ENCODE measurements at places on chromosomes 13 and 19.

- DNase-seq = no peak
Measured at GRCh38 chr19:38508507-38508906, 75.0 kb downstream of the RYR1 start.

- DNase-seq = no peak
Measured at GRCh38 chr19:15240515-15240914, 8.3 kb upstream of the EPHX3 start.

DNA sequence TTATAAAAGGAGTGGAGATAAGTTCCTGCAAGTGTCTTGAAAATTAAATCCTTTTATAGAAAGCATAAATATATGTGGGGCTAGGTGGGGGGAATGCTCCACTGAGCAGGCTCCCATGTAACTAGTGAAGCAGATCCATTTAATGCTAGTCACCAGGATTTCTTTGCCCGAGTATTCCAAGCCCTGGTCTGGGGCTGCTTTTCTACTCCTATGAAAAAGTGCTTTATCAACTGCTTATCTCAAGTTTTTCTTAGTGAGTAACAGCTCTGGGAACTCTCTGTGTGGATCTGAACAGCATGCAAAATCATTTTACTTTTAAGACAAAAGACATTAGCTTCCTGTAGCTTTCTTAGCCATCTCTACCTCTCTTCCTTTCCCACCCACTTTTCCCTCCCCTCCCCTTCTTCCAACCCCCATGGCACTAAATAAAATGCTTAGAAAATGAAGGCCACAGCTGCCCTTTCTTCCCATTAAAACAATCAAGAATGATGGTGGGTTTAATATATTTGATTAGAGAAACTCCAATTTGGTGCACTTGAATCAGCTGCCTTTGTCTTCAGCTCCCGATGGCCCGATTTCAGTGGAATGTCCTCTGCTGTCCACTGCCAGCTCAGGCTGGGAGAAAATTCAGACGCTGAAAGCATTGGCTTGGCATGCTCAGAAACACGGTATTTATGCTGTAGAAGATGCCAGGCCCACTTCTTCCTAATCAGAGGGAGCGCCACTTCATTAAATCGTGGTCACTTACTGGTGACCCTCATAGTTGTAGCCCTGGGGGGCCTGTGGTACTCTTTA, 475.1 kb downstream of the FOXO1 start:
- DNase-seq = no peak

GRCh38 chr19:342801-343421, 1.7 kb downstream of the MIER2 start:
- DNase-seq = no peak

DNA sequence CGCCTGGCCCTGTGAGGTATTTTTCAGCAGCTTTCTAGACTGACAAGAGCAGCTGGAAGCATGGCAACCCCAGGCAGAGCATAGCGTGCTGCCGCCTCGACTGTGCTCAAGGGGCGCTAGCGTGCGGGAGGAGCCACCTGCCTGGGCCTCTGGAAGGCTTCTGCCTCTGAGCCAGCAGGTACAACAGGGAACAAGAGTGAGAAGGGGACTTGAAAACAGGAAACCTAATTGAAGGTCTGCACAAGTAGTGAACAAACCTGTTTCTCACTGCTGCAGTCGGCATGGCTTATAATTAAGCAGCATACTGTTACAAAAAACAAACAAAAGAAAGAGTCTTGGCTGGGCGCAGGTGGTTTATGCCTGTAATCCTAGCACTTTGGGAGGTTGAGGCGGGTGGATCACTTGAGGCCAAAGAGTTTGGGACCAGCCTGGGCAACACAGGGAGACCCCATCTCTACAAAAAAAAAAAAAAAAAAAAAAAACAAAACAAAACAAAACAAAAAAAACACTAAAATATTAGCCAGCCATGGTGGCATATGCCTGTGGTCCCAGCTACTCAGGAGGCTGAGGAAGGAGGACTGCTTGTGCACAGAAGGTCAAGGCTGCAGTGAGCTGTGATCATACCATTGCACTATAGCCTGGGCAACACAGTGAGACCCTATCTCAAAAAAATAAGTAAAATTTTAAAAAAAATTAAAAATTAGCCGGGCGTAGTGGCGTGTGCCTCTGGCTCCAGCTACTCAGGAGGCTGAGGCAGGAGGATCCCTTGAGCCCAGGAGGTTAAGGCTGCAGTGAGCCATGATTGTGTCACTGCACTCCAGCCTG, 12.6 kb upstream of the GARRE1 start:
- peak; percentile 89 for DNase-seq

GRCh38 chr13:110301083-110301482, 5.9 kb downstream of the COL4A1 start:
- DNase-seq = no peak

- no peak for DNase-seq
Measured at GRCh38 chr19:53907193-53907581, 1.9 kb upstream of the CACNG7 start.

- DNase-seq = no peak
Measured at GRCh38 chr19:13134626-13135025, 15.5 kb downstream of the STX10 start.

DNA sequence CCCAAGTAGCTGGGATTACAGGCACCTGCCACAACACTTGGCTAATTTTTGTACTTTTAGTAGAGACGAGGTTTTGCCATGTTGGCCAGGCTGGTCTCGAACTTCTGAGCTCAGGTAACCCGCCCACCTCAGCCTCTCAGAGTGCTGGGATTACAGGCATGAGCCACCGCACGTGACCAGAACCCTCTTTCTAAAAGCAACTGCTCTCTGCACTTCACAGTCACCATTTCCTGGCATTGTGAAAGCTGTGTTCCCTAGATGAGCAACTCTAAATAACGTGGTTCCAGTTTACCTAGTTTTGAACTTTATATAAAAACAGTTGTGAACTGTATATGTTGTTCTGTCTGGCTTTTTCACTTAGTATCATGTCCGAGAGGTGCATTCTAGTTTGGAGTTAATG, 152.9 kb downstream of the SIPA1L3 start:
- DNase-seq = no peak

DNA sequence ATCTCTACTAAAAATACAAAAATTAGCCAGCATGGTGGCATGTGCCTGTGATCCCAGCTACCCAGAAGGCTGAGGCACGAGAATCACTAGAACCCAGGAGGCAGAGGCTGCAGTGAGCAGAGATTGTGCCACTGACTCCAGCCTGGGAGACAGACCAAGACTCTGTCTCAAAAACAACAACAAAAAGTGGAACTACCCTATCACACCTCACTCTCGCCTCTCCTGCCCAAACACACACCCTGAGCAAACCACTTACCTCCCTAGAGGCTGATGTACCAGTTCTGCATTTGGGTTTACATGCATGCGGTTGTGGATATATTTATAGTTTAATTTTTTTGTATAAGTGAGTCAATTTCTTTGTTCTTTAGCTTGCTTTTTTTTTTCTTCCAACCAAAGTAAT, 7.7 kb upstream of the PTOV1 start:
- no peak for DNase-seq

GRCh38 chr13:73742982-73743381, 391.2 kb downstream of the KLF12 start:
- no peak for DNase-seq

DNA sequence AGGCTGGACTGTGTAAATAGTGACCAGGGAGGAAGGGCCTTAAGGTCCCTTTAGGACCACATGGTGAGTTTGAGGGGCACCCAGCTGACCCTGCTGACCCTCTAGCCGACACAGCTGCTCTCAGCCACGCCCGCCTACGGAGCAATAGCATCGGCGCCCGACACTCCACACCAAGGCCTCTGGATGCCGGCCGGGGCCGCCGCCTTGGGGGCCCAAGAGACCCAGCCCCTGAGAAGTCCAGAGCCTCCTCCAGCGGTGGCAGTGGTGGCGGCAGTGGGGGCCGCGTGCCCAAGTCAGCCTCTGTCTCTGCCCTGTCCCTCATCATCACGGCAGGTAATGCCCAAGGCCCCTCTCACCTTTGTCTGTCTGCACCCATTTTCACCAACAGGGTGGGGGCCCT, 8.6 kb upstream of the PIK3R2 start:
- DNase-seq = no peak

GRCh38 chr13:48078251-48078656, 16.6 kb downstream of the MED4 start:
- peak; percentile 3 for DNase-seq

Data from NCI-H69 (cell line).